ENCODE measurements at places on chromosomes 5 and 9. TPM values are rescaled to one million over a fixed set of nuclear protein-coding genes. Genes with fewer than 3 reads are reported as not detected.

Gene PCDHGA4
- 0.05 TPM for total RNA-seq

DNA sequence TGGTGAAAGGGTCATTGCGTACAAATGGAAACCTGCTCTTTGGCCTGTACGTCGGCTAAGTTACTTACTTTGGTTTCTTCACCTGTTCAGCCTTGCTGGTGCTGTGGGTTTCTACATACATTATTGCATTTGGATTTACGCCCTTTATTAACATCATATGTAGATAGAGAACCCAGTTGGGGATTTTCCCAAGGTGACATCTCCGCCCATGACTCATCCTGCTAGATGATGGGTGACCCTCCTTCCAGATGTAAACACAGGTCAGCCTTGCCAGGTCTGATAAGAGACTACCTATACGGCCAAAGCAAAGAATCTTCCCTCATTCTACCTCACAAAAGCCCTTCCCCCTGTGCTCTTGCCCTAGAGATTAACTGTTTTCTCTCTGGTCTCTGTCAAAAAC lies 360.9 kb downstream of the KDM4C start:
- DNase-seq = no peak

DNA sequence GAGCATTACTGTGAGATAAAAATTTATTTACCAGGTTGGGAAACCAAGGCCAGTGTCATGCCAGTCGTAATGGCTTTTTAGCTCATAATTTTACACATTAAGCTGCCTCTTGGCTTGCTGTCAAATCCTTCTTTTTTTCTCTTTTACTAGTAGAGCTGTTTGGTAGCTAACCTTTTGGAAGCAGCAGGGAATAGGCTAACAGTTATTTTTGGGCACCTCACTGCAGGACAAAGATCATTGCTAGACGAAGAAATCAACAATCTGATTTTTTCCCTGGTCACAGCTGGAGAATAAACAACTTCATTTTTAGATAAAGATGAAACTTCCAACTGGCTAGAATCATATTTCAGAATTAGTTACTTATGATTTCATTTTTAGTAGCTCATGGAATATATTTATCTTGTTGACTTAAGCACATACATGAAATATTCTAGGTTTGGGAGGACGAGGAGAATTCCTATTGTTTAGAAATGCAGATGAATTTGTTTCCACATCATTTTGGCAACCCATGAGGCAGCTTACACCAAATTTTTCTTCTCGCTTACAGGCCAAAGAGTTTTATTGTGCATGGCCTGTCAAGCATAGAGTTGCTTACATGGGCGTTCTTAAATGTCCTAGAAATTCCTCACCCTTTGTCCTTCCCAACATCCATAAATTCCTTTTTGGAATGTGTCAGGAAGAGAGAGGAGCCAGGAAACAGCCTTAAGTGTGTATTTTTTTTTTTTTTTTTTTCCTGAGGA lies 19.6 kb downstream of the TNC start:
- DNase-seq = no peak

- peak; percentile 93 for DNase-seq
These were observed 37.4 kb downstream of the WWC1 start for GRCh38 chr5:168328814-168329213.
